ENCODE measurements at places on chromosomes 1 and 21.

- no peak for DNase-seq
Measured at GRCh38 chr1:226806988-226807387, 63.4 kb upstream of the PSEN2 start.

DNA sequence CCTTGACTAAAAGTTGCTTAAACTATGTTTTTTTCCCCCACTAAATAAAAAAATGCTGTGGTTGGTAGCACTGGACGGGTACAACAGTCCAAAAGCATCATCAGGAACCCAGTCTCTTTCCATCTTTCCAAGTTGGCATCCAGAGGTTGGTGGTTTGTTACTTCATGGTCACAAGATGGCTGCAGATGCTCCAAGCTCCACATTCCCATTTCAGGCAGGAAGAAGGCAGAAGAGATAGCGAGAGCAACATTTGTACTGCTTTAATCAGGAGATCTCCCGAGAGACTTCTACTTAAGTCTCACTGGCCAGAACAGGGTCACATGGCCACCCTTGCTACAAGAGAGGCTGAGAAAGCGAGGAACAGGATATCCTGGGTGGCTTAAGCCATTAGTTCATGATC lies 230.2 kb downstream of the KAZN start:
- DNase-seq = no peak

DNA sequence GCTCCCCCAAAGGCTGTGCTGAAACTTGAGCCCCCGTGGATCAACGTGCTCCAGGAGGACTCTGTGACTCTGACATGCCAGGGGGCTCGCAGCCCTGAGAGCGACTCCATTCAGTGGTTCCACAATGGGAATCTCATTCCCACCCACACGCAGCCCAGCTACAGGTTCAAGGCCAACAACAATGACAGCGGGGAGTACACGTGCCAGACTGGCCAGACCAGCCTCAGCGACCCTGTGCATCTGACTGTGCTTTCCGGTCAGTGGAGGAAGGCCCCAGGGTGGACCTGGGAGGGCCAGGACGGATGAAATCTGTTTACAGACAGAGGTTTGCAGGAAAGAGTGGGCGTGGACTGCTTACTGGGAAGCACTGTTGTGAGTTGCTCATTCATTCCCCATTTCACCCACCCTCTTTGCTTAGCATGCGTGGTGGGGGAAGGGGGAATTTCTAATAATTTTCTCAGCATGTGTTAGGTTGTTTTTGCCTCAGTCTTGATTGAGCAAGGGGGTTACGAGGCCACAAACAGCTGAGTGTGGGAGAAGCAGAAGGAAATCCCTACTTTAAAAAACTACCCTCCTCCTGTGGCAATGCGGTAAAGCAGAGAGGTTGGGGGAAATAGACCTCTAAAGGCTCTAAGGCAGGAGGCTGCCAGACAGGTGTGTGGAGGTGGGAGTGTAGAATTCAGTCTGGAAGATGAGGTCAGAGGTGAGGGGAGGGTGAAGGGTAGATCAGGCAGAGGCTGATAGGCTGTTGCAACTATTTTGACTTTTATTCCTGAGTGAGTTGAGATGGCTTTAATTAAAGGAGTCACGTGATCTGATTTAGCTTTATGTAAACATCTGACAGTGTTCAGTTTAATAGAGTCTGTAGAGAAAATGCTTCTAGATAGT lies 1.3 kb downstream of the FCGR2A start:
- DNase-seq = no peak

DNA sequence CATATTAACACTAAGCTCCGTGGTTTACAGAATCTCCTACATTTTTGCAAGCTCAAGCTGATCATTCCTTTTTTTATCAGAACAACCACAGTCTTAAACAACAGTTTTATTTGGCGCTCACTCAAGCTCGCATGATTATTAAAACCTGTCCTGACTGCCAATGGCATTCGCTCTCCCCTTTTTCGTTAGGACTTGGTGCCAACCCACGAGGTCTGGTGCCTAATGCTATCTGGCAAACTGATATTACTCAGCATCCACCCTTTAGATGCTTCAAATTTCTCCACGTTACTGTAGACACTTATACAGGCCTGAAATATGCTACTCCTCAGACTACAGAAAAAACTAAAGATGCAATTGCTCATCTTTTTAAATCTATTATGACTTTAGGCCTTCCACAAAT lies 23.0 kb upstream of the ITLN1 start:
- no peak for DNase-seq

DNA sequence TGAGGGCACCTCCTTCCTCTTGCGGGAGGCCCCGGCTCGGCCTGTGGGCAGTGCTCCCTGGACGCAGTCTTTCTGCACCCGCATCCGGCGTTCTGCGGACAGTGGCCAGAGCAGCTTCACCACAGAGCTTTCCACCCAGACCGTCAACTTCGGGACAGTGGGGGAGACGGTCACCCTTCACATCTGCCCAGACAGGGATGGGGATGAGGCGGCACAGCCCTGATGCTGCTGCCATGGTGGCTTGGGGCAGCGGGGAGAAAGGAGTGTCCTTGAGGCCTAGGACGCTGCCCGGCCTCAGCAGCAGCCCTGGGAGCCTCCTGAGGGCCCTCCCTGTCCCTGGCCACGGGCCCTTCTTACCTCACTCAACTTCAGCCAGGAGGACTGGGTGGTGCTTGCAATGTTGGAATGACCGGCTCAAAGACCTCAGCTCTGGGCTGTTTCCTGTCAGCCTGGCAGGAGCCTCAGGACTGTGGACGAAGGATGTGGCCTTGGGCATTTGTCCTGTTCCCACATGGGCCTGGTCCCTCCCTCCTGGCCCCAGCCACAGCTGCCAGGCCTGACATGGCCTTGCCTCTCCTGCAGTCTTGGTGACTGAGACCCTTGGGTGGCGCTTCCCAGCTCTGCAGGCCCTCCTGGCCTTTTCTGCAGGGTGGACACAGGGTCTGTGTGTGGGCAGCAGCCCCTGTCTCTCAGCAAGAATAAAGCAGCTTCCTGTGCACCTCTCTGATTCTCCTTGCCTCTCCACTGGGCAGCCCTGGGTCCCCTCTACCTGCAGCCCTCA lies 45.9 kb downstream of the TRIM11 start:
- no peak for DNase-seq

DNA sequence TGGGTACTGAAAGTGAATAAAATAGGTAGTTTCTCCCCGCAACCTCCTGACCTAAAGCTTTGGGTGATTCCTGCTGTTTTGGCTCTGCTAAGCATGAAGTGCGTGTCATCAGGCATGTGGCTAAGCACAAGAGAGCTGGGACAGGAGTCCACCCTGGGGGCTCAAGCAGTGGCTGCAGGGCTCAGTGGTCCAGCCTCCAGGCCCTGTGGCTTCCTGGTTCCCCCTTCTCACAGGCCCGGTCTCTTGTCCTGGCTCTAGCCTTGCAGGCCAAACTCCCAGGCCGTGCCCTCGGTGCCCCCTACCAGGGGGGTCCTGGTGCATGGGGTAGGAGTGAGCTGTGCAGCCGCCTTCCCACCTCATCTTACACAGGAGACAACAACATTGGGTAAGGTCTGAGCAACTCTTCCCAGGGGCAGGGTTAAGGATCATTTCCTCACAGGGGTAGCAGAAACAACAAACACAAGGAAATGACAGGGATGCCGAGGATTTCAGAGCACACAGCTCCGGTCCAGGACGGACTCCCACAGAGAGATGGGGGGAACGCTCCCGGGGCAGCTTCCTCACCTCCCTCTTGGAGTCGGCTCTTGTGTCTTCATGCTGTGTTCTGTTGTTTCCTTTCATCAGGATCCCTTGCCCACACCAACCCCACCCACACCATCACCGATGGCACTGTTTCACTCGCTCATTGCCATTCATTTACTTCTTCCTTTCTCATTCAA lies 19.8 kb upstream of the SLC2A1 start:
- DNase-seq = no peak

DNA sequence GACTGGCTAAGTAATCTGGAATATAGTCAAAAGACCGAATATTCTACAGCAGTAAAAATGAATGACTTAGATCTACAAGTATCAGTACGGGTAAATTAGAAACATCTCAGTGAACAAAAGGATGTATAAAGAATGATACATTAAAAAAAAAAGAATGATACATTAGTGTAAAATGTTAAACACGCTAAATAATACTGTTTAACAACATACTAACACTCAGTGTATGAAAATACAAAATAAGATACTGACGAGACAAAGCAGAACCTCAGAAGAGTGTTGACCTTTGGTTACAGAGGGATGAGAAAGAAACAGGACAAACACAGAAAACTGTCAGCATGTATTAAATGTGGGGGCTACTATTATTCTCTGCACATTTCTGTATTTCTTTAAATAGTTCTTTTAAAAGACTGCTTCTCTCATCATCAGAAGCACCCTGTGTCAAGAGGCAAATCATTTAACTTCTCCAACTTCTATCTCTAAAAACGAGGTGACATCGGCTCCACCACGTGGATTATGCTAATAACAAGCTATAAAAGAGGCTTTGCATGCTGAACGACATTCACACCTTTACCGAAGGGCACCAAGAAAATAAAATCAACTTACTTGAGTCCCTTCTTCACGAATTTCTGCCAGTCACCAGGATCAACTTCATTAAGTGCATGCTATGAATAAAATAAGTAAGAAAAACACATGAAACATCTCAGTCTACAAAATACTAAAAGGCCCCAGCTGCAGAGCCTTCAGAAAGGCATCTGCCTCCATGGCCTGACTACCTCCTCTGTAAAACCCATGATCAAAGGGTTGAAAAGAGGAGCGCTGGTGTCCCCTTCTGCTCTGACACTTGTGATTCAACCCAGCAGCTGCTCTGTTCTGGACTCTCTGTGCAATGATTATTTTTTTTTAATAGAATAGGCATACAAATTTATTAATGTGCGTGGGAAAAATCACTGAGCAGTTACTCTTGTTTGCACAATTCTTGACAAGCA lies 42.5 kb downstream of the MRAP start:
- no peak for DNase-seq

DNA sequence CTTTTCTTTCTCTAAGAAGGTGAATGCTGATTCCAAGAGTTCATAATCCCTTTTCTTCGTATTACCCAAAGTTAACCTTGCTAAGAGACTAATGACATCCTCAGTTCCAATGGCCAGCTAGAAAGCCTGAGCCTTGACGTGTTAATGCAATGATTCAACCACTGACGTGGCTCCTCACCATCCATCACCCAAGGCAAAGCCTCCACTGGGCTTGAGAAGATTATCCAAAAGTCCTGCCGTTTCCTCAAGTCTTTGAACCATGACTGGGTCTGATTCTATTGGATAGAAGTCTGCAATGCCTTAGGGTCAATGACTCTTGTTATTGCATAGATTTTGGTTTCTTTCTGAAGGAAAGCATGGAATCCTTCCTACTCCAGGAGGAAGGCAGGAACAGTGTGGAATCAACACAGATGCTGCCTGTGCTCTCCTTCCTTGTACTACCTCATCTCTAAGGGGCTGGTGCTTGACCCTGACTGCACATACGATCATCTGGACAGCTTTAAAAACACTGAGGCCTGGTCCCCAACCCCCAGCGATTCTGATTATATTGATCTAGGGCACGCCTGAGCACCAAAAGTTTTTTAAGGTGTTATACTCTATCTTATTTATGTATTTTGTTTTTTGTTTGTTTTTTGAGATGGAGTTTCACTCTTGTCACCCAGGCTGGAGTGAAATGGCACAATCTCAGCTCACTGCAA lies 69.3 kb upstream of the ANGPTL1 start:
- DNase-seq = no peak

- DNase-seq = peak; percentile 70
Measured at GRCh38 chr1:215567491-215568298, 591 bp downstream of the KCTD3 start.

DNA sequence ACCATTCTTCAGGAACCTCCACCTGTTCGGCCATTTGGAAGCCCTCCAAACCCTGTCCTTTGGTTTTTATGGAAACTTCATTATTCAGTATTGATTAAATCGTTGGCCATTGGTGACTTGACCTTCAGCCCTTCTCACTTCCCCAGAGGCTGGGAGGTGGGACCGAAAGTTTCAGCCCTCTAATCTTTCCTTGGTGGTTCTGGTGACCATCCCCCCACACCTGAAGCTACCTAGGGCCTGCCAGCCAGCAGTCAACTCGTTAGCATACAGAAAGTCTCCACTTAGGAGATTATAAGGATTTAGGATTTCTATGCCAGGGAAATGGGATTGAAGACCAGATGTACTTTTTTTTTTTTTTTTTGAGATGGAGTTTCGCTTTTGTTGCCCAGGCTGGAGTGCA lies 6.7 kb downstream of the DHX9 start:
- DNase-seq = no peak

- no peak for DNase-seq
Measured at GRCh38 chr1:27435566-27436203, 43.3 kb downstream of the GPR3 start.

- DNase-seq = peak; percentile 53
Measured at GRCh38 chr1:115648717-115649691, 7.2 kb downstream of the VANGL1 start.

- peak; percentile 82 for DNase-seq
Measured at GRCh38 chr1:101239095-101240040, 2.5 kb downstream of the S1PR1 start.

DNA sequence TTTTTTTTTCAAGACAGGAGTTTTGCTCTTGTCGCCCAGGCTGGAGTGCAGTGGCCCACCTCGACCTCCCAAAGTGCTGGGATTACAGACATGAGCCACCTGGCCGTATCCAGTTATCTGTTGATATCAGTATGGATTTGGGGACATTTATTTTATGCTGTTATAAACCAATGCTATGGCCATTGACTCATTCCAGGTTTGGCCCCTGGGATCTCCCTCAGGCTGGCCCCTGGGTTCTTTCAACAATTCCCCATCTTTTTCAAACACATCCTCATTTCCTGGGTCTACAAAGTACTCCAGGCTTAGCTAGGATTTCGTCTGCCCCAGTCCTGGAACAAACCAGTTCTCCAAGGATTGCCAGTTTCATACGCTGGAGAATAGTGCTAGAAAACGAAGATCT lies 44.1 kb downstream of the WDR4 start:
- no peak for DNase-seq

- no peak for DNase-seq
Measured at GRCh38 chr1:221022331-221022730, 143.1 kb downstream of the HLX start.

DNA sequence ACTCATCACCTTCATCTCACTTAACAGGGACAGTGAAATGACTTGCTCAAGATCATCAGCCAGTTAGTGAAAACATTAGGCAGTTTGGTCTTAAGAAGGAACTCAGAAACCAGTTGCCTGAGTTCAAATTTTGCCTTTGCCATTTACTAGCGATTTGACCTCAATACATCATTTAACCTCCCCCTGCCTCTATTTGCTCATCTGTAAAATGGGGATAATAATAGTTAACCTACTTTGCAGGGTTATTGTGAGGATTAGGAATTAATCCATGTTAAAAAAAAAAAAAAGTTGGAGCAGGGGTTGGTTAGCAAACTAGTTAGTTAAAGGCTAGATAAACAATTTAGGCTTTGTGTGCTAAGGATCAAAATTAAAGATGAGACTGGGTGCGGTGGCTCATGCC lies 10.6 kb upstream of the TACSTD2 start:
- DNase-seq = no peak

GRCh38 chr1:236156512-236157208 lies 14.3 kb downstream of the GPR137B start:
- DNase-seq = peak; percentile 51

All from activated CD4-positive, alpha-beta T cell treated with anti-CD3 and anti-CD28 coated beads for 36 hours (primary cell).